ENCODE measurements at places on chromosomes 2 and 18.

DNA sequence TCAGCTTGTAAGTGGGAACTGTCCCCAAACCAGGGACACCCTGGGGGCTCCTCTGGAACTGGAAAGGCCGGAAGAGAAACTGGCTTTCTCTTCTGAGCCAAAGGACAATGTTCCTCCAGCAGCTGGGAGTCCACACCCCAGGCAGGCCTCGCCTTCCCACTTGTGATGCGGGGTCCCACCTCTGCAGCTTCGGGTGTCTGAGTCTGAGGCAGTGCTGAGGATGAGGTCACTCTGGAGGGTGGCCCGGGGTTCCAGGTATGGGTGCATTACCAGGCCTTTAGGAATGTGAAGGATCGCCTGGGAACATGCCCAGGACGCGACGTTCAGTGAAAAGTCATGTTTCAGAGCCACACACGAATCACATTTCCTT is 18.2 kb upstream of the BOK start:
- no peak for DNase-seq

GRCh38 chr2:200812122-200813022 is 662 bp downstream of the BZW1 start:
- no peak for DNase-seq

DNA sequence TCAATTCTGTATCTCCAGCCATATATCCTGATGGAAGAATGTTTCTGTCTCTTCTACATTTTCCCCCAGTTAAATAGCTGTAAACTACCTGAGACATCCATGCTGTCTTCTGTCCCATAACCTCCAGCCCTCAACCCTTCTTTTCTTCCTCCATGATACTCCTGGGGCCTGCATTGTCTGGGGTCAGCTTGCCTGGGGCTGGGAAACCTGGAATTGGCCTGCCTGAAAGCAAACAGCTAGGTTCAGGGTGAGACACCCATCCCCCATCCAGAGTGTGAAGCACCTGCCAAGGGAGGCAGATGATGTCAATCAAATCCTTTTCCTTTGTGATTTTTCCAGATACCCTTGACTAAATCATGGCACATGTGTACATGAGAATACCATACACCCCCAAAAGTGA is 313.7 kb upstream of the MGAT5 start:
- no peak for DNase-seq

DNA sequence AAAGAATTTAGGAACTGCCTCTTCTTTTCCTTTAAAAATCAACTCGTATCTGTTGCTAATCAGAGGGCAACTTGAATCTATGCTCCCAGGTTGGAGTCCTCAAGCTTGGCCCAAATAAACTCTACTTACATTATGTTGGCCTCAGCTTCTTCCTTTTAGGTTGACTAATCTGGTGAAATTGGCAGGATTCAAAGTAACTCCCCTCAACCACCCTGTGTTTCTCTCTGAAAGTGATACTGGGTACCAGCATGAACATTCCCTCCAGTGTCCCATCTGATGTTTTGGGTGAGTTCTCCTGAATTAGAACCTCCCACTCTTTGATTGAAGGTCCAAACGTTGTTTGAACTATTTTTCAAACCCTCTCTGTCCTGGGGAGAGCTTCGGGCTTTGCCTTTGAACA is 41.3 kb upstream of the MSH6 start:
- DNase-seq: no peak

- no peak for DNase-seq
These were observed 24.0 kb upstream of the COLEC12 start for GRCh38 chr18:524466-524865.

GRCh38 chr2:27204566-27204965 is 7.3 kb upstream of the ATRAID start:
- DNase-seq: no peak

GRCh38 chr2:188853307-188853706 is 120.9 kb upstream of the COL3A1 start:
- DNase-seq: peak; percentile 97

GRCh38 chr2:60483401-60483800 is 70.1 kb downstream of the BCL11A start:
- peak; percentile 77 for DNase-seq

GRCh38 chr2:235414422-235414821 is 79.4 kb upstream of the AGAP1 start:
- no peak for DNase-seq

DNA sequence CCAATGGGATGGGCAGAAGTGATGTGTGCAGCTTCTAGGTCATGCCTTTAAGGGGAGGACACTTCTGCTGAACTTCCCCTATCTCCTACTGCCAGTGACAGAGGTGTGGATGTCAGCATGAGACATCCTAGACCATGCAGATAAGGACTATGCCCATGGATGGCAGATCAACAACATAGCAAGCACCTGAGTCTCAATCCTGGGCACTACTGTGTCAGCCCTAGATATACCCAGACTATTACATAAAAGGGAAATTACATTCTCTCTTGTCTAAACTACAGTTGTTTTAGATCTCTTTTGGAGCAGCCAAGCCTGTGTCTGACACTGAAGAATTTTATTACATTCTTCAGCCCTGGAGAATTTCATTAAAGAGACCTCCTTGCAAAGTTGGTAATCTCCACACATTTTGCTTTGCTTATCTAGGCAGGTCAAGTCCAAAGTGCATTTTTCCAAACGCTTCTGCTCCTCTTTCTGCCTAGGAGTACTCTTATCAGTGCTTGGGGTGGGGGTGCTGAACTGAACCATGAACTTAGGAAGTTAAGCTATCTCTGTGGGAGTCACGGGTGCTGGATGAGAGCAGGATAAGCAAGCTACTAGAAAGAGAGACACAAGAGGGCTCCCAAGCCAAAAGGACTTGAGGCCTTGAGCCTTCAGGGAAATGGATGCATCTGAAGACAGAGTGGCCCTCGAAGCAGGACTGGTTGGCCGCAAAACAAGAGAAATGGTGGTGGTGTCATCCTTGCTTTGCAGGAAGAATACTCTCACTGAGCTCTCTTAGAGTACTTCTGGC is 95.2 kb upstream of the SPRED2 start:
- no peak for DNase-seq

DNA sequence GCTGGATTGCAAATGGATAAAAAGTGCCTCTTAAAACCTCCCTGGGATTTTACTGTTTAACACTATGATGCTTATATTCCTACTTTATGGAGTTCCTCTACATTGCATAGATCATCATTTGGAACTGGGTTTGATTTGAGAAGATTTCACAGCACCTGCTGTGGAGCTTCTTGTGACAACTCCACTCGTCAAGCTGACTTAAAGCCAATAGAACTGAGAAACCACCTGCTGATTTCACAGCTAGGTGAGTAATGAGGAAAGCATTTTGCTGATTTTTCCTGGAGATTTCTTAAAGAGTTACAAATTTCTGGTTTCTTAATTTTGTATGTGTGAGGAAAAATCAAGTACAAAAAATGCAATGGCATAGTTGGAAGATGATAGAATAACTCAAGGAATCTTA is 739.1 kb upstream of the LRRTM1 start:
- no peak for DNase-seq

- DNase-seq: no peak
These were observed 30.1 kb upstream of the SLC40A1 start for GRCh38 chr2:189610700-189611099.

- no peak for DNase-seq
These were observed 1.6 kb downstream of the ZNF516 start for GRCh38 chr18:76493213-76494161.

GRCh38 chr2:112156152-112156986 is 18.2 kb downstream of the FBLN7 start:
- DNase-seq: no peak

DNA sequence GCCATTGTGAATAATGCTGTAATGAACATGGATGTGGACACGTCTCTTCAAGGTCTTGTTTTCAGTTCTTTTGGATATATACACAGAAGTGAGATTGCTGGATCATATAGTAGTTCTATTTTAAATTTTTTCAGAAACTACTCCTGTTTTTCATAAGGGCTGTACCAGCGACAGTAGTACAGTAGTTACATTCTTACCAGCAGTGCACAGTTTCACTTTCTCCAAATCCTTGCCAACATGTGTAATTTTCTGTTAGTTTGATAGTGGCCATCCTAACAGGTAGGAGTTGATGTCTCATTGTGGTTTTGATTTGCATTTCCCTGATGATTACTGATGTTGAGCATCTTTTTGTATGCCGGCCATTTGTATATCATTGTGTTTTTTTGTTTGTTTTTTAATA is 81.7 kb downstream of the EPC2 start:
- no peak for DNase-seq

DNA sequence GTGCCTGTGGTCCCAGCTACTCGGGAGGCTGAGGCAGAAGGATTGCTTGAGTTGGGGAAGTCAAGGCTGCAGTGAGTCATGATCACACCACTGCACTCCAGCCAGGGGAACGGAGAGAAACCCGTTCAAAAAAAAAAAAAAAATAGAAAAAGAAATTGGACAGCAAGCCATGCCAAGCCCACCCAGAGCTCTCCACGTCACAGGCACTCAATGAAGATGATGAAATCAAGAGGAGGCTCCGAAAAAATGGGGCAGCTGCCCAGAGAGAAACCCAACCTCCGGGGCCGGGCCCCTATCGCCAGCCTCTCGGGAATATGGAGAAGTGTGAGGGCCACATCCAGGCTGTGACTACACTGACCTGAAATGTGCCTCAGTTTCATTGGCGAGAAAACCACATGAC is 40.0 kb downstream of the BIN1 start:
- peak; percentile 89 for DNase-seq

GRCh38 chr2:215557701-215558100 is 121.8 kb upstream of the FN1 start:
- DNase-seq: no peak

- no peak for DNase-seq
These were observed 60.2 kb downstream of the TRPM8 start for GRCh38 chr2:233977296-233977837.

GRCh38 chr2:40094451-40094850 is 315.4 kb upstream of the THUMPD2 start:
- no peak for DNase-seq

- DNase-seq: no peak
These were observed 83.5 kb upstream of the GPC1 start for GRCh38 chr2:240351826-240352426.

DNA sequence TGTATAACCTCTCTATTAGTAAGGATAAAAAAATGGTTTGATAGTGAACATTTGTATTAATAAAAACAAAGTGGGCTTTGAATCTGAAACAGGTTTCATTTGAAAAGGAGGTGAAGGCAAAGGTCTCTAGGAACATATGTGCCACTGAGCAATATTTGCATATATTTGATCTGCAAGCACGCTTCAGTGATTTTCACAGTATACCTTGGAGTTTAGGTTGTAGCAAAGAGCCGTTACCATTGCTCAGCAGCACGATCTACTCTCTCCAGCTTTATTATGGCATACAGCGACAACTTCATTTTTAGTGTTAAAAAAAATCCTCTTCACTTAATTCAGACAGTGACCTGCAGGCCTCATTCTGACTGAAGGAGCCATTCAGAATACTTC is 75.8 kb upstream of the ZEB2 start:
- no peak for DNase-seq

GRCh38 chr2:21860907-21861306 is 737.1 kb downstream of the TDRD15 start:
- DNase-seq: no peak

GRCh38 chr2:170224692-170225294 is 46.8 kb downstream of the MYO3B start:
- DNase-seq: no peak

- no peak for DNase-seq
These were observed 15.2 kb upstream of the GALM start for GRCh38 chr2:38650717-38651116.

DNA sequence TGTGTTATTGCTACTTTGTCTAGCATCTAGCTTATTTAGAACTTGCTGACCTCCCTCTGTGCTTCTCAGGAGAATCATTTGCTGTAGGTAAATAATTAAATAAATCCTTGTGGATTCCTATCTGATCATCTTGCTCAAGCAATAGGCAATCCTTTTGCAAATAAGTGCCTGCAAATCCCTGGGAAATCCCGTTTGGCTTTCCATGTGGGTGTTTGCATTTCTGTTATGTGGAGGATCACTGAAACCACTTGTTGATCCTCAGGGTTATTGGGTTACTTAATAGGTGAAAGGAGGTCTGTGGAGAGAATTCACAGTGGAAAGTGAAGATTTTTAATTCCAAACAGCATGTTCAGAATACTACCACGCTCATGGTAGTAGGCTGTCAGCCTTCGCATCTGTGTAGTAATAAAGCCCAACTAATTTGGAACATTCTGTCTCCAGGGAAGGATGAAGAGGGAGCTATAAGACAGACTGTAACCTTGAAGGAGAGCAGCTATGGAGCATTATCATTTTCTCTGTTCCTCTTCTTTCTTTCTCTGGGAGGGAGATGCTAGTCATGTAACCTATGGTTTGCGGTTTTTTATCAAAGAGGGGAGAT is 72.5 kb downstream of the GULP1 start:
- no peak for DNase-seq

DNA sequence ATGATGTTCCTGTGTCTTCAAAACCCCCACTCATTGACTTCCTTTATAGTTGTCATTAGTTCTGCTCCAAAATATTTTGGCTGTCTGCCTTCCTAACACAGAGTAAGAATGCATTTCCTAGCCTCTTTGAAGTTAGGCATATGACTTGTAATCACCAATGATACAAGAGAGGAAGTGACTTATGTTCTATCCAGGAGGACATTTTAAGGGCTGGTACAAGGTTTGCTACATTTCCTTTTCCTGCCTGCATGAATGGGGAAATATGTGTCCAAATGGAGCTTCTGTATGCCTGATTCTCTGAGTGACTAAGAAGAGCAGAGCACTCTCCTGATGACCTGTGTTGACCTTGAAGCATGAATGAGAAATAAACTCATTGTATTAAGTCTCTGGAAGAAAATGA is 115.1 kb downstream of the PLCL1 start:
- DNase-seq: no peak

DNA sequence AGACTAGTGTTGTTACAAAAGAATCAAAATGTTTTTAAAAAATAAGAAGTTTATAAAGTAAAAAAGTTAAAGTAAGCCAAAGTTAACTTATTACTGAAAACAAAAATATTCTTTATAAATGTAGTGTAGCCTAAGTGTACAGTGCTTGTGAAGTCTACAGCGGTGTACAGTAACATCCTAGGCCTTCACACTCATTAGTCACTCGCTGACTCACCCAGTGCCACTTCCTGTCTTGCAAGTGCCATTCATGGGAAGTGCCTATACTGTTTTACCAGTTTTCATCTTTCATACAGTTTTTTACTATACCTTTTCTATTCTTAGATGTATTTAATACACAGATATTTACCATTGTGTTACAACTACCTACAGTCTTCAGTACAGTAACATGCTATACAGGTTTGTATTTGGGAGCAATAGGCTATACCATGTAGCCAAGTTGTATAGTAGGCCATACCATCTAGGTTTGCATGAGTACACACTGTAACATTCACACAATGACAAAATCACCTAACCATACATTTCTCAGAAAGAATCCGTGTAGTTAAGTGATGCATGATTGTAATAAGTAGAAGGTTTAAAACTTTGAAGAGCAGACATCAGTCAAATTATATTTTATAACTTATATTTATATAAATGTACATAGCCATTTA is 13.4 kb downstream of the SERPINB7 start:
- peak; percentile 46 for DNase-seq
